ENCODE measurements at places on chromosomes 12 and 14.

DNA sequence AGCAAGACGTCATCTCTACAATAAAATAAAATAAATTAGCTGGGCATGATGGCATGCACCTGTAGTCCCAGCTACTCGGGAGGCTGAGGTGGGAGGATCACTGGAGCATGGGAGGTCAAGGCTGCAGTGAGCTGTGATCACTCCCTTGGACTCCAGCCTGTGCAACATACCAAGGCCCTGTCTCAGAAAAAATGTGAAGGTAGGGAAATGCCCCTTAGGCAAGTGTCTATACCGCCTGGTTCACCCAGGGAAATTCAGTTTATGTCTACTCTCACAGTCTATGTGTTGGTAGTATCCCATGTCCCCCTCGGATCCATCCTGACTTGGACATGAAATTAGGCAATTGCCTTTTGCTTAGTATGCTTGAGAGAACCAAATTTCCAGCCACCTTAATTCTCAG, 88.4 kb upstream of the TMEM132C start:
- DNase-seq: no peak

GRCh38 chr12:62922539-62922938, 12.4 kb downstream of the PPM1H start:
- no peak for DNase-seq

DNA sequence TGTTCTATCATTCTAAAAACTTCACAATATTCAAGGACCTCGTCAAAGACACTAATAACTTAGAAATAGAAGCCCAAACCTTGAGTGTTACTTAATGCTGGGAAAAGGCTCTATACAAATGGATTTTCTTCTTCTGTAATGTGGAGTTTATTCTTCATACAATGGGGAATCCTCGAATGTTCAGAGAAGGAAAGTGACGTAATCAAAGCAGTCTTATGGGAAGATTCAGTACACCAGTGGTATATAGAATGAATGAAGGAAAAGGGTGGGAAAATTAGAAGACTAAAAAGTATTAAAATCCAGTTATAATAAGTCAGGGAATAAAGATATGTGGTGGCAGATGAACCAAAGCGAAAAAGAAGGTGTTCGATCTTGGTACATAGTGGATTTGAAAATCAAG, 106.5 kb downstream of the PLCZ1 start:
- DNase-seq: no peak

DNA sequence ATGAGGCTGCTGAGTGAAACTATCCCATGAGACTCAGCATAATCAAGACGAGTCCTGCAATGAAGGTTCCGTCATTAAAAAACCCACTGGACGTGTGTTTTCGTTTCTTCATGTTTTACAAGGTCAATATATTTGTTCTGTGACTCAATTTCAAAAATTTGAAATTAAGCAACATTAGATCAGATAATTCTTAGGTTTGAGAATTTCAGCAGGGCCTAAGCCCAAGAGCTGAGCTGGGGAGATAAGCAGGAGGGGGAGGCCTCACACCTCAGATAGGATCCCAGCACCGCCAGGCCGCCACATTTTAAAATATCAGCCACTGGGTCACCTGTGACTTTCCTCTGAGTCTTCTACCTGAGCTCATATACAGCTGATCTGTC, 13.3 kb downstream of the STX2 start:
- DNase-seq: no peak

DNA sequence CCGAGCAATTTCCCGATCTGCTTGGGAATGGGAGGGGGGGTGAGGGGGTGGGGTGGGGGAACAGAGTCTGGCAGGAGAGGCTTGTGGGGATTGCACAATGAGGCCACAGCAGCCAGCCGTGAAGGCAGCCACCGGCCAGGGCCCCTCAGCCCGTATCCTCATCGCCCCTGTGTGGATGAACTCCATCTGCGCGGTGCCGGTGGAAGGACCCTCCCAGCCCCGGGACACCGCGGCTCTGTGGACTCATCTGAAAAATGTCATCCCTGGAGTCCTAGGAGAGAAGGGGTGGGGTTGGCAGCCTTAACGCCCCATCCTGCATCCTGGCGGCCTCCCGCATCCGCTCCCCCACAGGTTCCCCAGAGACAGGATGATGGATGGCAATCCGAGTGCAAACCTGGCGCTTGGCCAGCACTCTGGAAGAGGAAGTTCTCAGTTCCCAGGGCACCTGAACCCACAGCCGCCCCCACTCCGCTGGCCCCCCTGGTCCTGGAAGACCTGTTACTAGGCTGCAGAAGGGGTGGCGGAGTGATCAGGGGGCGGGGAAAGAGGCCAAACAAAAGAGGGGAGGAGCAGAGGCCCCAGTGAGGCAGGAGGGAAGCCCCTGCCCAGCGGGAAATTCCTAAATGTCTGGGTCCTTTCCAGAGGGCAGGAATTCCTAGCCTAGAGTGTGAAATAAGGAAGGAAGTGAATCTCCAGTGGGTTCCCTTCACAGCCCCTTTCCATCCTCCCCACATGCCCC, 1.2 kb upstream of the TNFAIP2 start:
- peak; percentile 99 for DNase-seq

DNA sequence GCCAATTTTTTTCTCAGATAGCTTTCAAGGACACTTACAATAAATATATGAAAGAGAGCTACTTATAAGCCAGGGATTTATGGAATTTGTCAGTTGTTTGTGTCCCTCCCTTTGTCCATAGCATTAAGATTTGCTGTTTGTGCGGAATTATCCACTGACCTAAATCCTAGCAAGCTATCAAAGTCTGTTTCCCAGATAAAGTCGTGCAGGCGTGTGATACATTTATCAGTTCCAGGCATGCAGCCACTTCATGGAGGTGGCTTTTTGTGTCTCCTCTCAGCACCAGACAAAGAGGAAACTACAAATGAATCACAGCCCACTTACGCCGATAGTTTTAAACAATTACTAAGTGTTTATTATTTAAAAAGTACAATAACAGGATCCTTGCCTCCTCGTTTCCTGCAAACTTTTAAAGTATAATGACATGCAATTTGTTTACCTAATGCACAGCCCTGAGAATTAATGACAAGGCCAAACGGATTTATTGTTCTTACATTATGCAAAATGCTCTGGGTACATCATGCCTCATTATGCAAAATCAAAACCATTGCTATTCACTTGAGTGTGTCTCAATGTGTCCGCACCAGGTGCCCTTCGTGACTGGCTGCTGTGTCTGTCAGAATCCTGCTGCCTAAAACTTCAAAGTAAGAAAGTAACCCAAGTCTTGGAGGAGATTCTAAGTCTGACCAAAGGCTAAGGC, 423.2 kb downstream of the GLT1D1 start:
- DNase-seq: no peak

DNA sequence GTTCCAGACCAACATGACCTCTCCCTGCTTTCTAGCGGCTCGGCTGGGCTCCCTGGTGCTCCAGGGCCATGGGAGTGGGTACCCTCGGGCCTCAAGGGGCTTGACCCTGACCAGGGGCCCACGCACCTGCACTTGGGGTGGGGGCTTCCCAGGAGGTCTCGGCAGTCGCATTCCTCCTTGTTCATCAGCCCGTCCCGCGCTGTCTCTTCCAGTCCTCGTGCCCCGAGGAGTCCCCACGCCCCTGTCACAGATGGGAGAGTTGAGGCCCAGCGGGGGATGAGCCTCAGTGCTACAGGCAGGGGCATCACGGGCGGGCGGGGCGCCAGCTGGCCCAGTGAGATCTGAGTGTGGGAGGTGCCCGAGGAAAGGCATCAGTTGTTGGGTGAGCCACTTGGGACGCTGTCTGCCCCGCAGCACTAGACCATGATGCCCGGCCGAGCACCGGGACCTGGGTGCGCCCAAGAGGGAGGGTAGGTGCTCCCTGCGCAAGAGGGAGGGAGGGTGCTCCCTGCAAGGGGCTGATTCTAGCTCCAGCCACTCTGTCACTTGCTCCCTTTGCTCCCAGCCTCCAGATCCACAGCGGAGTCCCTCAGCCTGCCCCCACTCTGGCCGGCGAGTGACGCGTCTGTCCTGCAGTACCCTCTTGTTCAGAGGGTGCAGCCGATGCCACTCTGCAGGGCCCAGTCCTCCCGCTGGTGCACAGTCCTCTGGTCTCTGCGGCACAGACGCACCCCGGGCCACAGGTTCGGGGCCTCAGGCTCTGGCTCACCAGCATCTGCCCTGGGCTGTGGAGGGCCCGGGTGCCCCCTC, 23.8 kb downstream of the MMP17 start:
- DNase-seq: no peak

DNA sequence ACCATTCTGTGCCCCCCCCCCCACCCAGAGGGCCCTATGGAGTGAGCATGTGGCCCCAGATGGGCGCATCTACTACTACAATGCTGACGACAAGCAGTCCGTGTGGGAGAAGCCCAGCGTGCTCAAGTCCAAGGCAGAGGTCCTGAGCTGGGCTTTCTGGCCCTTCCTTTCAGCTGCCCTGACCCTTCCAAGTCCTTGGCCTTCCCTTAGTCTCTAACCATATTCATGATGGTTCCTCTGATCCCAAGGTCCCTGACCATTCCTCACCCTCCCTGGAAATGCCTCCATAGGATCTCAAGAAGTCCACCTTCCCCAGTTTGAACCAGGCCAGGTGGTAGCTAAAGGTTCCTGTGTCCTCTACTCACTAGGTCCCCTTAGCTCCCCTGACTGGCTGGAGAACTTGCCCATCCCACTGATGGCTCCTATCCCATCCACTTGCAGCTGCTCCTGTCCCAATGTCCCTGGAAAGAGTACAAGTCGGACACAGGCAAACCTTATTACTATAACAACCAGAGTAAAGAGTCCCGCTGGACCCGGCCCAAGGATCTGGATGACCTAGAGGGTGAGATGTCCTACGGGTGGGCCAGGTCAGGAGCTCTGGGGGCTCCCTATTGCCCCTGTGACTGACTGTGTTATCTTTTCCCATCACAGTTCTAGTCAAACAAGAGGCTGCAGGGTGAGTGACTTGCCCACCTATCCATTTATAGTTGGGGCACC, 9.8 kb downstream of the PRPF40B start:
- no peak for DNase-seq

DNA sequence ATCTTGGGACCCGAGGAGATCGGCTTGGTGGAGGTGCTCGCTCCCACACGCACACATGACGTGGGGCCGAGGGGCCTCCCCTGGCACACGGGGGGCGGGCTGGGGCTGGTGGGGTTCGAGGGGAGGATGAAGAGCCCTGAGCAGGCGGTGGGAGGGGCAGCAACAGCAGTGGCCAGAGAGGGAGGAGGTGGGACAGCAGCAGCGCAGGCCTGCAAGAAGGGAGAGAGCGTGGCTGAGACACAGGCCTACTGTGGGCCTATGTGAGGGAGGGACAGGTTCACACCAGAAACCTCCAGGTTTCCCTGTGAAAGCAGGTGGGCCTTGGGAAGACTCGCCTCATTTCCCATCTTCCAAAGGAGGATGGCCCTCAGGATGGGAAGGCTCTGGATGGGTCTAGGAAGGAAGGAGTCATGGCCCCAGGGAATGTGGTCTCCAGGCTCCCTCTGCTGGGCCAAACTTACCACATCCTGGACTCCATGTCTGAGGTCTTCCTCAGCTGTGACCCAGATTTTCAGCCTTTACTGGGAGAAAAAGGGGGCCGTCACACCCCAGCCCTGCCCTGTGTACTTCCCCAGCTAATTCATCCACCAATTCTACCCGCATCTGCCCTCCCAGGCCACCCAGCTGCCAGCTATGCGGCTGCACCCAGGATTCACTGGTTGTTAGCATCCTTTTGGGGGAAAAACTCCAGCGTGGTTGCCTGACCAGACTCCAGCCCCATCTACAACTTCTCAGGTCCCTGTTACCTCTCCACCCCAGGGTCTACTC, 2.8 kb downstream of the PIANP start:
- peak; percentile 8 for DNase-seq

GRCh38 chr14:70641548-70642302, at the start of gene TTC9:
TSS of gene TTC9 (plus strand) at chr14:70641916. CDS start at chr14:70642130, 214 bp downstream.
- peak; percentile 38 for DNase-seq

GRCh38 chr14:81529391-81529790, 4.3 kb downstream of the SEL1L start:
- no peak for DNase-seq

- no peak for DNase-seq
Observed at GRCh38 chr12:83709899-83710298, 1023.2 kb downstream of the TMTC2 start.

DNA sequence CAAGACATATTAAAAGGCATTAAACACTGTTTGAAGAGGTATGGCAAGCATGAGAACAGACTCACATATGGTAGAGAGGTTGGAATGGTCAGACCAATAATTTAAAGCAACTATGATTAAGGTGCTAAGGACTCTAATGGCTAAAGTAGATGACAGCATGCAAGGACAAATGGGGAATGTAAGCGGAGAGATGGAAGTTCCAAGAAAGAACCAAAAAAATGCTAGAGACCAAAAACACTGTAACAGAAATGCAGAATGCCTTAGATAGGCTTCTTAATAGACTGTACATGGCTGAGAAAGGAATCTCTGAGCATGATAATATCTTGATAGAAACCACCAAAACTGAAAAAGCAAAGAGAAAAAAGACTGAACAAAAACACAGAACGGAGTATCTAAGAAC, 77.4 kb downstream of the RIN3 start:
- DNase-seq: no peak

Data from NCI-H1105 (cell line).